ENCODE measurements at places on chromosomes 2 and 18.

DNA sequence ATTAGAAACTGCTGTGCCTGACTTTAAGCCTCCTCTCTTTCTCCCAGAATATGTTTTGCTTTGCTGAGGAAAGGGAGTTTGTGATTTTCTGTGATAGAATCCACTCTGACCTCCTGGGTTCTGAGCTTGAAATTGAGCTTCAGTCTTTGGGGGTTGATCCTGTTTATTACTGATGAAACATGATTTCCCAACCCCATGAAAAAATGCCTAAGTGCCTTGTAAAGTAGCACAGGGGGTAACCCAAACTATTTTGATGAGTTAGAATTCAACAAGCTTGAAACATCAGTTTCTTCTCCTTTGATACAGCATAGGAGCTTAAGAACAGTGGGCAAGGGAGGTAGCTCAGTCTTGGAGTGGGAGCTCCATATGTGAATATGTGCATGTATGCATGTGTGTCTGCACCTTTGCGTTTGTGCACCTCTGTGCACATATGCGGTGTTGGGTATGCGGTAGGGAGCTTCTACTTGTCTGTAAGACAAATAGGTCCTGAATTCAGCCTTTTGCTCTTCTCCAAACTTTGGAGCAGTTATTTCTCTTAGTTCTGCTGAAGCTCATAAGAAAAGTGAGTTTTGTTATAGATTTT lies 364.6 kb downstream of the OSR1 start:
- DNase-seq: no peak

DNA sequence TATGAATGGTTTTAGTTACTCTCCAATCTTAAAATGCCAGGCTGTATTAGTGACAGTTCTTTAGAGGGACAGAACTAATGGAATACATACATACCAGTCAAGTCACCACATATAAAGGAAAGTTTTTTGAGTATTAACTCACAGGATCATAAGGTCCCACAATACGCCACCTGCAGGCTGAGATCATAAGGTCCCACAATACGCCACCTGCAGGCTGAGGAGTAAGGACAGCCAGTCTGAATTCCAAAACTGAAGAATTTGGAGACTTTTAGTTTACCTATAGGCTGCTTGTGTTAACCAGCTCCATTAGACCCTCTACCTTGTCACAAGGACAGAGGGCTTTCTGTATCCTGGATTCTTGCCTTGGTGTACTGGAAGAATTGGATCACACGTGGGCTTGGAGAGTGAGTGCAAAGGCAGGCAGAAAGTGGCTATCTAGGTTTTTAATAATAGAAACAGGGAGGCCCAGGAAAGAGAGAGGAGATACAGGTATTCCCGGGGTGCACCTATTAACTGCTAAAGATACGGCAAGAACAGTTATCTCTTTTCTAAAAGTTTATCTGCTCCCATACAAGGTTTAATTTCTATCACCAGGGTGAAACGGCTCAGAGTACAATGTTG lies 234.9 kb upstream of the CYRIA start:
- no peak for DNase-seq

DNA sequence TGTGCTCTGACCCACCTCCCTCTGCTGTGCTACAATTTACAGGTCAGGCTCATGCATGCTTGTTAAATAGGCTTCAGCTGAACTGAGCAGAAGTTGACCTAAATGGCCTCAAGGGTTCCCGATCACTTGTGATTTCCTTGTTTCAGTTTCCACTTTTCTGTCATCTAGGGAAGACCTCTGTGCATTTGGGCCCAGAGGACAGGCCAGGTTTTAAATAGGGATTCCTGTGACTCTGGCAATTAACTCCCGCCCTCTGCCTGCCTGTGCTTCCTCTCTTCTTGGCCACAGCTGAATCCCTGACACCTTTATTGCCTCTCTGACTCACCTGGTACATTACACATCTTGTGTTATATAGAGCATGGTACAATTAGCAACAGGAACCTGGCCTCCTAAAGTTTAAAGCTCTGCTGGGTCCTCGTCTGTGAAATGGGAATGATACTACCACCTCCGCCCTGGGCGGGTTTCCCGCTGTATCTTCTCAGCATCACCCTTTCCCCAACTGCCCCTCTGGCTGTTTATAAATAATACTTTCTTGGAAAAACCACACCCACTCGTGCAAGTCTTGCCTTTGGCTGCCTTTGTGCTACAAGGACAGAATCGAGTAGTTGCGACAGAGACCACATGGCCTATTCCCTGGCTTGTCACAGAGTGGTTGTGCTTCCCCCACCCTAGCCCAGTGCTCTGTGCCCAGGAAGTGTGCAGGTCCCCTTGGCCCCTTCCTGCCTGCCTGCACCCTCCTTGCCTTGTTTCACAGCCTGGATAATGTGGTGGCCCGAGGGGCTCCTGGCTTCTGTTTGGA lies 7.9 kb downstream of the CABLES1 start:
- no peak for DNase-seq

DNA sequence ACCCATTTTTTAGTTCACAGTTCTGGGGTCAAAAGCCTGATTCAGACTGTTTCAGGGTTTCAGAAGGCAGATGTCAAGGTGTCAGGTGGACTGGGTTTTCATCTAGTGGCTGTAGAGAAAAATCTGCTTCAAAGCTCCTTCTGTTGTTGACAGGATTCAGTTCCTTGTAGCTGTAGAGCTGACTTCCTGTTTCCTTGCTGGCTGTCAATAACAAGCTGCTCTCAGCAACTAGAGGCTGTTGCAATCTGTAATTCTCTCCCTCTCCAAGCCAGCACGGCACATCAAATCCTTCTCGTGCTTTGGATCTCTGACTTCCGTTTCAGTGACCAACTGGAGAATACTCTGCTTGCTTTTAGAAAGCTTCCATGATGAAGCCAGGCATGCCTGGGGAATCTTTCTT lies 179.4 kb downstream of the DOK6 start:
- no peak for DNase-seq

DNA sequence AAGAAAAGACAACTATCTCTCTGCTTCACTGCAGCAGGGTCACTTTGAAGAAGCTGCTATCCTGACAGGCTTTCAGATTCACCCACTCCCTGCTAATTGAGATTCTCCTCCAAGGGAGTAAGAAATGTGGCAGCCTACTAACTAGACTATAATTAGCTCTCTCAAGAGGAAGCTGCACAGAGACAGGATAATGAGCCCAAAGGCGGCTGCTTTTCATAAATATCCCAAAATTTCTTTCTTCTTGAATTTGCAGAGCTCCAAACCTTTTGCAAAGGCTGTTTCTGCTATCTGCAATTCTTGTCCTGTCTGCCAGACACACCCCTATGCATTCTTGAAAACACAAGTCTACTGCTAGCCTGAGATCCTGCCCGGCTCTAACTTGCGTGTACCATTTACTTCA lies 54.0 kb upstream of the RNU4ATAC start:
- DNase-seq: no peak

DNA sequence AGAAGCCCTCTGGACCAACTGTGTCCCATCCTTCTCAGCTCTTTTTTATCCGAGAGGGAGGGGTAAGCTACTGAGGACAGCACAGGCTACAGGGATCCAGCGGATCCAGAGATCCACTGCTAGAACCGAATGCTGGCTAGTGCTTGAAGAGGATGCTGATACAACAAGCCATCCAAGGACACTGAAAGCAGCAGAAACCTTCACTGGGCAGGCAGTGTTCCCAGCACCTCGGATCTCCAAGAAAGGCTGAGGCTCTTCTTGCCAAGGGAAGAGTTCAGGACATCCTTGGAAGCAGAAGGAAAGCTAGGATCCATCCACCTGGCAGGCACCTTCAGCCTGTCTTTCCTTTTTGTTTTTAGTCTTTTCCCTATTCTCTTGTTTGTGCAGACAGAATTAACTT lies 13.2 kb upstream of the FHOD3 start:
- DNase-seq: no peak

DNA sequence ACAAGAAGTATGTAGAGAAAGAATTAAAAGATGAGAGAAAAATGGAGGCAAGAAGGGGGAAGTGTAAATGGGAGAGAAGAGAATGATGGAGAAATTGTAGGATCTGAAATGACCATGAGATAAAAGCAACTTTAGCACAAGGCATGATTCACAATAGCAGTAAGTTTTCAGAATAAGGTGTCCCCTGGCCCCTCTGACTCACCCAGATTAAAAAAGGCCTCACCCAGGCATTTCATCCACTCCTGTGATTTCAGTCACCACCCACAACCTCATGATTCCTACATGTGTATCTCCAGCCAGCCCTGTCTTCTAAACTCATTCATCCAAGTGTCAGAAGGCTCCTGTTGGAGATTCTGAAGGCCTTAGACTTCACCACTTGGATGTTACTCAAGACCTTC lies 56.6 kb downstream of the SP100 start:
- no peak for DNase-seq

- DNase-seq: no peak
Observed at GRCh38 chr2:56128235-56128634, 55.6 kb upstream of the CCDC85A start.

DNA sequence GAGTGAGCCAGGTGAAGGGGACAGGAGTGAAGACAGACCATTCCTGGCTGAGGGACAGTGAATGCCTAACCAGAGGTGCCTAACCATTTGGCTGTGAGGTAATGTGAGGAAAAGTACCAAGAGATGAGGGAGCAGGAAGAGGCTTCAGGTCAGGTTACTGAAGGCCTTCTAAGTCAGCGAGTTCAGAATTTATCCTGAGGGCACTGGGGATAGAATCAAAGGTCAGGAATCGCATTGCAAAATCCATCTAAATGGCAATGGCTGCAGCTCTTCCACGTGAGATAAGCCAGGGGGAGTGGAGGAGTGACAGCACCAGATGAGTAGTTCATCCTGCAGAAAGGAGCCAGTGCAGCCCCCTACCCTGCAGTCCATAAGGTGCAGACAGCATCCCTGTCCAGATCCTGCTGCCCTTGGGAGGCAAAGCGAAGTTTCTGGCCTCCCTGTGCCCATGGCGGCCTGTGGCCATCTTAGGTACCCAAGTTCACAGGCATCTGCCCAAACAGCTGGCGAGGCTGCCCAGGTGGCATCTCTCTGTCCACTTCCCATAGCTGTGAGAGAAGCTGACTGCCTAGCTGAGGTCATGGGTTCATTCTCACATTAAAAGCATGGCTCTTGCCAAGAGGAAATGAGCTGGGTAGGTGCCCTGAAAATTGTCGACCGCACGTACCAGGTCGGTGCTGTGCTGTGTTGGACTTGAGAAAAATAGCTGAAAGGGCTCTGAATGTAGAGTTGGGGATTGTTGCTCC lies 49.5 kb downstream of the CYP27C1 start:
- no peak for DNase-seq

DNA sequence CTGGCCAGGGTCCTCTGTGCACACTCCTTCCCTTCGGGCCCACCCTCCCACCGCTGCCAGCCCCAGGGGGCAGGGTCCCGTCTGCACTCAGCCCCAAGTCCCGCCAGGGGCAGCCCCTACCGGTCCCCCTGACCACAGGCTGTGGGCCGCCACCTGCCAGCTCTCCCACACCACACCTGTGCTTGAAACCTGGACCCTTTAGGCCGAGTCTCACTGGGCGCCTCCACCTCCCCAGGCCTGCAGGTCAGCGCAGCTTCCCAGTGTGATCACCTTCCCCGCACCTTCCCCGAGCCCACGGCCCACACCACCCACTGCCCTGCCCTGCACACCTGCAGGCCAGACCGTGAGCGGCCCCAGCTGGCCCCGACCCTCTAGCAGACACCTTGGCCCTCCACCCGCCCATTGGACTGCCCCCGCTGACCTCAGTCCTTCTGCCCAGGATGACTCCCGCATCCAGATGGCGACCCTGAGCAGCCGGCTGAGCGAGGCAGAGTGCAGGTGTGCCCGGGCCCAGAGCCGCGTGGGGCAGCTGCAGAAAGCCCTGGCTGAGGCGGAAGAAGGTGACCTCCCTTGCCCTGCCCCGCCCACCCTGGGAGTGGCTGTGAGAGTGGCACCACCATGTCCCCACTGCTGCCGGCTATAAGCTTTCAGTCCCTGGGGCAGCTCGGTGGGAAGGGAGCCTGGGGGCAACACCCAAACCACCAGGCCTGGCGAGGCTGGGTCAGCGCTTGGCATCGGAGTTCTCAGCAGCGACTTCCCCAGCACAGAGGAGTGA lies 31.3 kb upstream of the SNED1 start:
- no peak for DNase-seq

- no peak for DNase-seq
Observed at GRCh38 chr18:35811896-35812295, 160.6 kb upstream of the RMP24 start.

- no peak for DNase-seq
Observed at GRCh38 chr18:40738321-40738880, 1216.6 kb upstream of the PIK3C3 start.

- DNase-seq: no peak
Observed at GRCh38 chr2:220893411-220893810, 678.7 kb downstream of the EPHA4 start.

- peak; percentile 85 for DNase-seq
Observed at GRCh38 chr2:8544786-8545694, 136.8 kb upstream of the ID2 start.

GRCh38 chr2:223669453-223670225 lies 67.5 kb upstream of the SCG2 start:
- no peak for DNase-seq

GRCh38 chr2:185372188-185372587 lies 366.4 kb upstream of the FSIP2 start:
- no peak for DNase-seq

GRCh38 chr2:97726261-97727064 lies 13.1 kb downstream of the ZAP70 start:
- DNase-seq: no peak

DNA sequence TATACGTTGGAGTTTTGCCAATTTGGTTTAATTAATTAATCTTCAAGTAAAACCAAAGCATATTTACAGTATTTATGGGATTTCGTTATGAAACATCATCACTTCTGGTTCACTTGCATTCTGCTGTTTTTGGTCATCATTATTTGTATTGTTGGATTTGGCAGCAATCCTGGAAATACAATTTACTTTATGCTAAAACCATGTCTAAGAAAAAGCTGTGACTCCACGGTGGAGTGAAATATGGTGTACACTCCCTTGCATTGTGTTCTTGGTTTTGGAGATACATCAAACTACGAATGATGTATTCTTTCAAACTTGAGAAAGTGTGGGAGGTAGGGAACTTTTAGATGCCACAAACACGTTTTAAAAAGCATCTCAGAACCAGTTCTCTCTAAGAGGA lies 106.4 kb downstream of the CTAGE1 start:
- DNase-seq: no peak

GRCh38 chr2:211128287-211128686 lies 571.9 kb downstream of the CPS1 start:
- DNase-seq: no peak

GRCh38 chr2:156982615-156983014 lies 274.9 kb upstream of the GALNT5 start:
- no peak for DNase-seq

GRCh38 chr2:26607698-26608097 lies 33.5 kb downstream of the CIB4 start:
- no peak for DNase-seq
